Suprapubic skin (tissue), 4 donors: ENCODE measurements at places on chromosomes 2 and 18. TPM values are rescaled to one million over a fixed set of nuclear protein-coding genes. Genes with fewer than 3 reads are reported as not detected.

Gene SCTR
- not detected for total RNA-seq

Gene RTP5
- total RNA-seq = not detected

Gene DLGAP1
- 2.0 TPM for total RNA-seq

Gene TCF23
- not detected for total RNA-seq

- no peak for DNase-seq
- H3K36me3 ChIP-seq = no peaks in the 10 kb centered on the region
- H3K27me3 ChIP-seq = no peaks in the 10 kb centered on the region
- peaks cover 5% of the 10 kb centered on the region for H3K4me1 ChIP-seq
- no peak overlapping the region for H3K4me3 ChIP-seq
These were observed 12.7 kb downstream of the OLA1 start for GRCh38 chr2:174235680-174236079.

GRCh38 chr2:24459224-24460161, 31.6 kb upstream of the NCOA1 start:
- H3K27ac ChIP-seq = no peak overlapping the region
- no peak overlapping the region for H3K4me3 ChIP-seq
- H3K27me3 ChIP-seq = no peaks in the 10 kb centered on the region
- no peaks in the 10 kb centered on the region for H3K36me3 ChIP-seq
- no peak for DNase-seq

- no peaks in the 10 kb centered on the region for H3K4me1 ChIP-seq
- DNase-seq = no peak
- no peaks in the 10 kb centered on the region for H3K27me3 ChIP-seq
- no peaks in the 10 kb centered on the region for H3K36me3 ChIP-seq
These were observed 631.7 kb downstream of the LRP1B start for GRCh38 chr2:141499123-141499522.

DNA sequence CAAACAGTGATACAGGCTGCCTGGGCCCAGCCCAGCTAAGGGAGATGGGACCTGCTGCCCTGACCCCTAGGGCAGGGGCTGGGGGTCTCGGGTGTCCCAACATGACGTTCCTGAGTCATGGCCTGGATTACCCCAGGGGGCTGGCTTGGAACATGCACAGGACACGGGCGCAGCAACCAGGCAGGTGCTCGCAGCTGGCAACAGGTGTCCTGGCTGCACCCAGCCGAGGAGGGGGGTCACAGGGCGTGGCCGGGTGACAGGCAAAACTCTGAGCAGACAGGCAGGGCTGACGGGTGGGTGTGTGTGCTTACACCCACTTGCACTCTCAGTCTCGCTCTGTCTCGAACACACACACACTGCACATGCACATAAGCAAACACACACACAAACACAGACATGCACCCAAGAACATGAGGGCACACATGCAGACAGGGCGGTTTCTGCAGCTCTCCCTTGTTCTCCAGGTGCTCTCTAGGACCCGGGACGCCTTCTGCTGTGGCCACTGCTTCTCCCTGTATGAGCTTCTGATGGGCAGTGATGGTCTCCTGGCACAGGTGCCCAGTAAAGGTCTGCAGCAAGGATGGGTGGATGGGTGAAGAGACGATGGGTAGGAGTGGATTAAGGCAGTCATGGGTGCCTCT, 33.7 kb upstream of the TAF1B start:
- no peak overlapping the region for H3K4me3 ChIP-seq
- H3K36me3 ChIP-seq = no peaks in the 10 kb centered on the region
- no peaks in the 10 kb centered on the region for H3K27me3 ChIP-seq

GRCh38 chr2:128347701-128348539, 29.3 kb upstream of the HS6ST1 start:
- no peaks in the 10 kb centered on the region for H3K27me3 ChIP-seq
- H3K4me3 ChIP-seq = no peak overlapping the region
- H3K36me3 ChIP-seq = no peaks in the 10 kb centered on the region
- H3K27ac ChIP-seq = peak overlapping the region; percentile 55

- no peaks in the 10 kb centered on the region for H3K36me3 ChIP-seq
- DNase-seq = no peak
- peaks cover 5% of the 10 kb centered on the region for H3K4me1 ChIP-seq
These were observed 229.1 kb upstream of the FN1 start for GRCh38 chr2:215664847-215665525.

DNA sequence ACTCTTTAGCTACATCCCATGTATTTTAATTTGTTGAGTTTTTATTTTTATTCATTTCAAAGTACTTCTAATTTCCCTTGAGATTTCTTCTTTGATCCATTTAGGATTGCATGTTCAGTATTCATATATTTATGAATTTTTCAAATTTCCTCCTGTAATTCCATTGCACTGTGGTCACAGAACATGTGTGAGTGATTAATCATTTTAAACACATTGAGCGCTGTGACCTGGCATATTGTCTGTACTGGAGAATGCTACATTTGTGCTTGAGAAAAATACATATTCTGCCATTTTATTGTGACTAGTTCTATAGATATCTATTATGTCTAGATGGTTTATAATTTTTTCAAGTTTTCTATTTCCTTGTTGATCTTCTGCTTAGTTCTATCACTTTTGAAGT, 353.7 kb downstream of the RAD51AP2 start:
- H3K27ac ChIP-seq = no peak overlapping the region
- no peaks in the 10 kb centered on the region for H3K27me3 ChIP-seq

DNA sequence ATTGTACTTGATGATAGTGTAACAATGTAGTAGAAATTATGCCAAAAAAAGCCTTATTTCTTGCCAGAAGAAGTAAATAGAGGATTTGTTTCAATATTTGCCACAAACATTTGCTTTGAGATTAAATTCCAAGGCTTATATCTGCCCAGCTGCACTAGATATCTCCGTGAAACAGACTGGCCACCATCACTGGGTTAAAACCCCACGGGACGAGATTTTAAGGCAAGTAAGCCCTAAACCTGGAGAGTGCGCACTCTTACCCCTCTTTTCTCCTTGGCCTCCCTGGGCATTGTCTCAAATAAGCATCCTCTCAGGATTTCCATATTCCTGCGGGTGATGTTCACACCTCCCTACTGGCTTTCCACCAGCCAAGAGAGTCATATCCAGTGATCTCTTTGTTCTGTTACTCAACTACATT, 334.4 kb downstream of the AGPS start:
- H3K27me3 ChIP-seq = peaks cover 3% of the 10 kb centered on the region
- no peak overlapping the region for H3K4me3 ChIP-seq
- no peak for DNase-seq
- no peaks in the 10 kb centered on the region for H3K36me3 ChIP-seq
- no peaks in the 10 kb centered on the region for H3K4me1 ChIP-seq

DNA sequence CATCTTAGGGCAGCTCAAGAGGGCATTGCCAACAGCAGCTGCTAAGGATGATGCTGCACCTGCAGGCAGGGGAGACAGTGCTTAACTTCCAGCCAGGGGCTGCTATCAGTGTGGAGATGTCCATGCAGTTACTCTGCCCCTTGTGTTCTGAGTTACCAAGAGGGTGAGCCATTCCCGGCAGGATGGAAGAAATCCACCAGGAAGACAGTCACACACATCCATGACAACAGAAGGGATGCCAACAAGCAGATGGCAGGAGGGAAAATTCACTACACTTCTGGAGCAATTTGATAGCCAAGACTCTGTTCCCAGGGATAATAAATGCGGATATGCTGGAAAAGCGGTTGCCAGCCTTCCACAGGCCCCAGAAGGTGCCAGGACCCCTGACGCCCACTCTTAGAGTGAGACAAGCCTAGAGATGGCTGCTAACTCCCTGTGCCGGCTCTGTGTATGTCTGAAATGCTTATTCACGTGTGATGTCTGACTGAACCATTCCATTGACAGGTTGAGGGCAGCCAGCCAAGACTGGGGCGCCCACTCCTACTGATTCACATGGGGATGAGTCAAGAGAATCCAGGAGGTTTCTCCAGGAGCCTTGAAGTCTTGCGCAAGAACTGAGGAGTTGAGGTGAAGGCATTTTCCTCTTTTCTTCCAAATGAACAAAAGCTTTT, 24.5 kb downstream of the LOXHD1 start:
- H3K4me3 ChIP-seq = no peak overlapping the region
- no peaks in the 10 kb centered on the region for H3K36me3 ChIP-seq
- DNase-seq = peak; percentile 72
- no peak overlapping the region for H3K27ac ChIP-seq

DNA sequence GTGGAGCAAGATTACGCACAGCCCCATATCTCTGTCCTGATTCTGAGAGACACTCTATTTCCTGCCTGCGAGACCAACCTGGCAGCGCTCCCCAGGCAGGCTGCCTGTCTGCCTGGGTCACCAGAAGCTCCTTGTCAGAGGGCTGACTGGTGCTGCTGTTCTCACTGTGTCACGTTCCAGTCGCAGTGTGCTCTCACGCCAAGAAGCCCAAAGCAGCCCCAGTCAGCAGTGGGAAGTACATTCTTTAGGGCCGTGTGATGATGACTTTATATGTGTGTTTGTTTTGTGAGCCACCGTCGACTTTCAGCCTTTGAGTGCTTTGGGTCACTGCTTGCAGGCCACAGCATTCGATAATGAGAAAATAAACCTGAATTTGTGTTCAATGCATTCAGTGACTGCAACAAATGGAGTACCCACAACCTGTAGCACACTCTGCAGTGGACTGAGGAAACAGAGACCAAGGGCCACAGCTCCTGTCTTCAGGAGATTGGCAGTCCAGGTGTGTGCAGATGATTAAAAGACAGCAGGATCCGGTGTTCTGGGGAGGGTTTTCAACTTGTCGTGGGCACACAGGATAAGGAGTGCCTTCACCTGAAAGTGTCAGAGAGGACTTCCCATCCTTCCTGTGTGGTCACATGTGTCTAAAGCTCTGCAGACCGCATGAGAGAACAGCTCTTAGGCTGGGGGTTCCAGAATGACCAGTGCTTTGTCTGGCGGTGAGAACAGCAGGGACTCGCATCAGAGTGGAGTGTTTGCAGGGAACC, 4.8 kb downstream of the TNFRSF11A start:
- no peak overlapping the region for H3K4me3 ChIP-seq
- no peak overlapping the region for H3K27ac ChIP-seq
- no peak for DNase-seq
- H3K27me3 ChIP-seq = peaks cover 52% of the 10 kb centered on the region
- peaks cover 20% of the 10 kb centered on the region for H3K4me1 ChIP-seq

DNA sequence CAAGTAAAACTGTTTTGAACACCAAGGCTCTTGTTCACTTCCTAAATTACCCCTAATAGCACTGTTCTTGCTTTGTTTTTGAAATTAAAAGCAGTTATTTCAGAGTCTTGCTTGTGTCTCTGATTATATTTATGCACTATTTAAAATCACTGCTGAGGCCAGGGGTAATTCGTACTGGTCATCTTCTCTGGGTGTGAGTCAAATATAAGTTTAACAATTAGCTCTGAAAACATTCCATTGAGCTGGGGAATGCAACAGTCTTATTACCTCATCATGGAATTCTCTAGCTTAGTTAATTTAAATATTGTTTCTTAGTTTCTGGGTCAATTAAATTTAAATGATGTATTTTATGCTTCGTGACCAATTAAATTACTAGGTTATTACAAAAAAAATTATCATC, 135.0 kb downstream of the MEIS1 start:
- H3K36me3 ChIP-seq = peaks cover 12% of the 10 kb centered on the region
- peaks cover 11% of the 10 kb centered on the region for H3K4me1 ChIP-seq
- no peak overlapping the region for H3K27ac ChIP-seq
- H3K27me3 ChIP-seq = no peaks in the 10 kb centered on the region
- no peak for DNase-seq
